Caki2 (cell line): ENCODE measurements at places on chromosomes 4 and X. TPM values are rescaled to one million over a fixed set of nuclear protein-coding genes. Genes with fewer than 3 reads are reported as not detected.

Gene CD99L2
- total RNA-seq: 22.5 and 34.7 TPM in 2 replicates

- DNase-seq: no peak
These were observed 269.3 kb downstream of the PCDH7 start for GRCh38 chr4:30989508-30989907.

DNA sequence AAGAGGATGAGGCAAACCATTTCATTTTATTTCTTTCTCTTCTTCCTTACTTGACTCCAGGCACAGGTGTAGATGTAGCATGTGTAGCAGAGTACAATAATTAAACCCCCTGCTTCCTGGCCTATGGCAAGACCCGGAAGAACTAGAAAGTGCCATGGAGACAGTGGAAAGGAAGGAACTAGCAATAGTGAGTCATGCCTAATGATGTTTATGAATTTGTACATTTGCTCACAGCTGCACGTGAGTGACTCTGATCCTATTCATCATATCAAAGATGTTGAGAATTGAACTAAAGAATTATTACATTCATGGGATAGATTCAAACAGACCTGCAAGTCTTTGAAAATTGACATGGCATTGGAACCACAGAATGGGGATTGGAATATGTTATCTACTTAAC is 2233.9 kb upstream of the TENM3 start:
- DNase-seq: no peak

- DNase-seq: no peak
These were observed 165.9 kb downstream of the PDGFC start for GRCh38 chr4:156805696-156806095.

- DNase-seq: no peak
These were observed 121.0 kb downstream of the KCNIP4 start for GRCh38 chr4:21827575-21827974.

GRCh38 chr4:17275836-17276235 is 236.1 kb downstream of the QDPR start:
- no peak for DNase-seq

DNA sequence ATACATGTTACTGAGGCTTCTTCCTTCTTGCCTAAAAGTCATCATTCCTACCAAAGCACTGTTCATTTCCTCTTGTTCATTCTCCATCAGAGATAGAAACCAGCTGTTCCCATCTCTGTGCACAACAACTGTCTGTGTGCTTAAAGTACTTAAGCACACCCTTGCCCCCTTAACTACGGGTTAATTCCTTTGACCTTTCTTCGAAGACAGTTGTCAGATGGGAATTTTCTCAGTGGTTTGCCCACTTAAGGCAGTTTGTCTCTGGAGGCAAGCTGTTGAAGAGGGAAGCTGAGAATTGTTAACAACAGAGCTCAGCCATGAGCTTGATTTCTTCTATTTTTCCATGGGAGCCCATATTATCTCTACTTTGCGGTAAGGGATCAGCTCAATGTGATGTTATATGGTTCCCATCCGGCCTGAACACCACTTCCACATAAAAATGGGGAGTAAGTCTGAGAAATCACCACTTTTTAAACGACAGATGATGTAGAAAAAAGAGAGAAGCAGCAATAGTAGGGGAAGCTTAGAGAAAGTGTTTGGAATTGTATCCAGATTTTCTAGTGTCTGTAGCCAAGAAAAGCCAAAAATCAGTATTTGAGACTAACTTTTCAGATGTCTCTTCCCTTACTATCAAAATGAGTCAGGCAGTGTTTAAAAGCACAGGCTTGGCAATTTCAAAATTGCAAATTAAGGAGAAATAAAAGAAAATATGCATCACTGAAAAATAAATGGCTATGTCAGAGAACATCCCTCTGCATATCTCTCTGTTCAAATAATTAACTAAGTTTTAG is 194.4 kb downstream of the SLIT2 start:
- DNase-seq: no peak

DNA sequence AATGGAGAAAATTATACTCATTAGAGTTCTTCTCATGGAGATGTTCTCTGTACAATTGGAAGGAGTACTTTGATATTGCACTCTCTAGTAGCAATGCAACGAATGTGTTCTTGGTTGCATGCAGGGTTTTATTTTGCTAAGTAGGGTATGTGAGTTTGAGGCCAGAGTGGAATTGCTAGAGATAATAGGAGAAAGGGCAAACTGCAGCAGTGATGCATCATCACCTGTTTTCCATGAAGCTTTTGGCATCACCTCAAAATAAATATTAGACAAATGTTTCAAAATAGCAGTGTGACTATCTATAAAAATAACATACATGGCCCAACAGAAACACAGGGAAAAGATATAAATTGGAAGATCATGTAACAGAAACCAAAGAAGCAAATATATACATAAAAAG is 93.3 kb downstream of the TIGD2 start:
- DNase-seq: peak; percentile 16

DNA sequence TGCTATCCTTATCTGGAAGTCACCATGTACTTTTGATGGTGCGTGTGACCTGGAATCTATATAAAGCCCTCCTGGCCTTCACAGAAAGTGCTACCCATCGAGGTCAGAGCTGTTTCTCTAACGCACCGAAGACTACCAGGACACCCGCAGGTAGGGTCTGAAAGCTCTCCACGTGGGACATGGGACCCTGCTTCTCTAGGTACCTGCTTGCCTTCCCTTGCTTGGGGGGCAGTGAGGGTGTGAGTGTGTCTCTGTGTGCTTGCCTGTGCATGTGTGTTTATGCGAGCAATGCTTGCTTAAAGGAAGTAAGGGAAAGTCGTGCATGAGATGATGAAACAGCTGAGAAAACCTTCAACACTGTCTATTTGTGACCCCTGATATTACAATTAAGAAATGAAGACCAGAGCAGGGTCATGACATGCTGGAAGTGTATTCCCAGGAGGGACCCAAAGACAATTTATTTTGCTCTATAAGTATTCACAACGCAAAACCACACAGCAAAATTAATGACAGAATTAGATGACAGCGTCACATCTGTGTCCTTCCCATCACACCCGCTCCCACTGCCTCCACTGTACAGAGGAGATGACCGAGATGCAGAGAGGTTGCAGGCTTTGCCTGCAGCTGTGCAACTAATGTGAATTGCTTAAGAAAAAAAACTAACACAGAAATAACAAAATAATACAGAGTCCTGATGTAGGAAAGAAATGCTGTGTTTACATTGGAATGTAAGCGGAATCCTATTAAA is 76.4 kb upstream of the HELT start:
- DNase-seq: no peak

GRCh38 chrX:113551919-113552318 is 711.3 kb upstream of the AMOT start:
- no peak for DNase-seq

GRCh38 chrX:46375831-46376230 is 169.4 kb downstream of the ZNF674 start:
- no peak for DNase-seq

Gene PNPLA4
- total RNA-seq: 26.7 and 39.2 TPM in 2 replicates

- DNase-seq: no peak
These were observed 172.1 kb downstream of the OPHN1 start for GRCh38 chrX:68261060-68261672.

DNA sequence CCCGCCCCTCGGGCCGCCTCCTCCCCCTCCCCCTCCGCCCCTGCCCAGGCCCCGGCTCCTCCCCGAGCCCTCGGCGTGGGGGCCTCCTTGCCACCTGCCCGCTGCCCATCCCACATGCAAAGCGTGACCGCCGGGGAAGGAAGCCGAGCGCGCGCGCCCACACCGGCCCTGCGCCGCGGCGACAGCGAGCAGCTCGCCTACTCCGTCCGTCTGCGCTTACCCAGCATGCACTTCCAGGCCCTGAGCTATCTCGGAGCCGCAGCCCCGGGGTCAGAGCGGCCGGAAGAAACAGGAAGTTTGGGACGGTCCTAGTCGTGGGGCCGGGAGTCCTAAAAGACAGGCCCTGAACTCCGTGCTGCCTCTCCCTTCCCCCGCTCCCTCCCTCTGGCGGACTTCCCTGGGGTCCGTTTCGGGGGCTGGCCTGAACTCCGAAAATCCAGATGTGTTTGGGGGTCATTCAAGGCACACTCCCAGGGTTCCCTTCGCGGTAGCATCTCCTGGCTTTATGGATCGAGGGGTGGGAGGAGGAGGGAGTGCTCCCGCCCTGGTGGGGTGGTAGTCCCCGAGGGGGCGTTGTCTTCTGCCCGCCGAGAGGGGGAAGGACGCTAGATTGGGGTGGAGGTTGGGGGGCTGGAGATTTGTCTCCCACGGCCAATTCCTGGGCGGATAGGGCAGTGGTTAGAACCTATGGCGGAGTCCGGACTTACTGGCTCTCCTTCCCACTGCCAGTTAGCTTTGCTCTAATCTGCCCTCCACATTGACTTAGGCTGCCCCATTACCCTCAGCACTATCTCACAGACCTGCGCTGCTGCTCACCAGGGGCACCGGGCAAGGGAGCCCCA is 25.0 kb upstream of the BCORL1 start:
- DNase-seq: peak; percentile 58

Gene SHROOM3
- 20.2 and 33.9 TPM in 2 replicates for total RNA-seq

Gene RPA4
- total RNA-seq: not detected in 2 replicates

Gene MBNL3
- 0.06 and 1.0 TPM in 2 replicates for total RNA-seq

- DNase-seq: no peak
These were observed 1.5 kb downstream of the MSANTD1 start for GRCh38 chr4:3250438-3250955.

- peak; percentile 83 for DNase-seq
These were observed 11.2 kb upstream of the PDGFRA start for GRCh38 chr4:54217642-54218495.

DNA sequence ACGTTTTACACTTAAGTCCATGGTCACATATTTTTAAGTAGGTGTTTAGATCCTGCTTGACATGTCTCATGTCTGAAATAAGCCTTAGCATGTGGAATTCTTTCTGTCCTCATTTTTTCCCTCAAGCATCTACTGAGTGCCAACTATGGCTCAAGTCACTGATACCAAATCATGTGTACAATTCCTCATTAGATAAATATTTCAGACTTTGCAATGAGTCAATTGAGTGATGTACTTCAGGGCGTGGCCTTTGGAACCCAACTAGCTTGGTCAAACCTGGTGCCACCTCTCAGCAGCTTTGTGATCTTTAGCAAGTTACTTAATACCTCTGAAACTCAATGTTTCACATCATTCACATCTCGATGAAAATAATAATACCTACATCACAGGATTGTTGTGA is 12.6 kb upstream of the JADE1 start:
- DNase-seq: no peak
